GM23338 (cell line): ENCODE measurements at places on chromosomes 2 and 18. TPM values are rescaled to one million over a fixed set of nuclear protein-coding genes. Genes with fewer than 3 reads are reported as not detected.

HOXD13 gene
- not detected in 2 replicates for polyA plus RNA-seq

POTEC gene
- polyA plus RNA-seq = not detected in 2 replicates

KDSR gene
- 20.3 and 23.7 TPM in 2 replicates for polyA plus RNA-seq

SLC8A1 gene
- 2.3 and 2.5 TPM in 2 replicates for polyA plus RNA-seq

REG3A gene
- polyA plus RNA-seq = not detected in 2 replicates

SCG2 gene
- 0.18 TPM in 1 of 2 replicates, not detected in the other for polyA plus RNA-seq

KLF11 gene
- polyA plus RNA-seq = 1.4 and 1.6 TPM in 2 replicates

AQP12A gene
- polyA plus RNA-seq = not detected in 2 replicates

DNA sequence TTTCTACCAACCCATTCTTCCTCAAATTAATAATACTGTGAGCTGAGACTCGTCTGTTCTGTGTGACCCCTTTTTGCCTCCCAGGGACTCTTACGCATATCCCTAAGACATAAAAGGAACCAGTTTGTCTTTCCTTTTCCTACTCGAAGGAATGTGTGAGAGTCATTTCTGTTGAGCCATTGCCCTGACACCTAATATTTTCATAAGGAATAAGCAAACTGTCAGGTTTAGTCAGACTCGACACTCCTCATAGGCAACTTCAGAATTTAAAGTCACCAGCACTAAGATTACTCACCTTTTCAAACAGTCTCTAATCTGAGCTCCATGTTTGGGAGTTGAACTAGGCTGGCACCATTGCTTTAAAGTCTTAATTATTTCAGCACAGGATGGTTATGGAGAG is 305.5 kb downstream of the IKZF2 start:
- no peak for DNase-seq

DNA sequence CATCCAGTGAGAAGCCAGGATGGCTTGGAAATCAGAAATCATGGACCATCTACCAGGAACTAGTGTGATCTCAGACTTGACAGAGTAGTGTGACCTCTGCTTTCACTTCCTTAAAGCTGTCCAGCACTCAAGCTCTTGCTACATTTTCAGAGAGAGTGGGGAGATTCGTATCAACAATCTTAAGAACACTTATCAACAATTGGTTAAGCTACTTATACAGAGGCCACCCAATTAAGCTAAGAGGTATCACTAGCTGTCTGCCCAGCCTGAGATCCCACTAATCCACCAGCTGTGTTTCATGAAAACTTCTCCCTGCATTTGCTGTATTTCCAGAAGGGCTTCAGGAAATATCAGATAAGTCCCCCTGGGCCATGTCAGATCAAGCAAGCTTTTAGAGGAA is 4.2 kb downstream of the RPRM start:
- DNase-seq = no peak

DNA sequence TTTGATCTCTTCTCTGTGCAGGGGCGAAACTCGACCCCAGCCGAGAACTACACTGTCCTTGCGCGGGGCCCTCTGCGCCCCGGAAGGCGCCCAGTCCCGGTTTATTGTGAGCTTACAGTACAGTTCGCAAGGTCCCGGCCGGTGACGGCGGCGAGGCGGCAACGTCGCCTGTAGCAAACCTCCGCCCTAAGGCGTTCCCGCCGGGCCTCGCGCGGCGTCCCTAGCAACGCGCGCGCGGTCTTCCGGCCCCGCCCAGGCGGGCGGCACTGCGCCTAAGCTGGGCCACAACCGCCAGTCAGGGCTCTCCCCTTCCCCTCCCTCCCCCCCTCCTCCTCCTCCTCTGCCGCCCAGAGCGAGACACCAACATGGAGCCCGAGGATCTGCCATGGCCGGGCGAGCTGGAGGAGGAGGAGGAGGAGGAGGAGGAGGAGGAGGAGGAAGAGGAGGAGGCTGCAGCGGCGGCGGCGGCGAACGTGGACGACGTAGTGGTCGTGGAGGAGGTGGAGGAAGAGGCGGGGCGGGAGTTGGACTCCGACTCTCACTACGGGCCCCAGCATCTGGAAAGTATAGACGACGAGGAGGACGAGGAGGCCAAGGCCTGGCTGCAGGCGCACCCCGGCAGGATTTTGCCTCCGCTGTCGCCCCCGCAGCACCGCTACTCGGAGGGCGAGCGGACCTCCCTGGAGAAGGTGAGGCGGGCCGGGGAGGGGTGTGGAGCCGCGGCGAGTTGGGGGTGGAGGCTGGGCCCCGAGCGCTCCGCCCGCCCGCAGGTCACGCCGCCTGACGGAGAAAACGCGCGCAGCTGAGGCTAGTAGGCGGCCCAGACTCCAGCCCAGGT is at the start of gene ALMS1:
ALMS1 (plus strand) TSS at position 333 of the 838 bp plus-strand sequence; CDS start at position 366, 33 bp downstream.
- peak; percentile 95 for DNase-seq

GRCh38 chr2:29014811-29015421 is 33.8 kb downstream of the TOGARAM2 start:
- DNase-seq = no peak

GRCh38 chr2:183164650-183165015 is 40.4 kb downstream of the NUP35 start:
- no peak for DNase-seq

- DNase-seq = no peak
Observed at GRCh38 chr2:105215586-105216192, 25.9 kb upstream of the GPR45 start.

GRCh38 chr18:78021196-78021595 is 771.5 kb downstream of the GALR1 start:
- no peak for DNase-seq

DNA sequence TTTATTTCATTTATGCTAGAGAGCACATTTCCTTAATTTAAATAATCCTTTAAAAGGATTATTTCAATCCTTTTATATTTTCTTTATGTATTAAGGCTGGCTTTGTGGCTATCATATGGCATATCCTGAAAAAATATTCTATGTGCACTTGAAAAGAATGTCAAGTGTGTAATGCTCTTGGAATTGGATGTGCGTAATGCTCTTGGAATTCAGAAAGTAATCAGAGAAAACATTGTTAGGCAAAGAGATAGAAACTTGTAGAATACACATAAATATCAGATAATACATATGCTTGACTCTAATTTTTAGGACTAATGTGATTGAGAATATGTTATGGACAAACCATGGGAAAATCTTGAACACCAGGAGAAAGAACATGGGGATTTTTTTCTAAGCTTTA is 197.5 kb upstream of the COL3A1 start:
- DNase-seq = no peak

- no peak for DNase-seq
Observed at GRCh38 chr2:3039188-3040065, 338.2 kb downstream of the EIPR1 start.

DNA sequence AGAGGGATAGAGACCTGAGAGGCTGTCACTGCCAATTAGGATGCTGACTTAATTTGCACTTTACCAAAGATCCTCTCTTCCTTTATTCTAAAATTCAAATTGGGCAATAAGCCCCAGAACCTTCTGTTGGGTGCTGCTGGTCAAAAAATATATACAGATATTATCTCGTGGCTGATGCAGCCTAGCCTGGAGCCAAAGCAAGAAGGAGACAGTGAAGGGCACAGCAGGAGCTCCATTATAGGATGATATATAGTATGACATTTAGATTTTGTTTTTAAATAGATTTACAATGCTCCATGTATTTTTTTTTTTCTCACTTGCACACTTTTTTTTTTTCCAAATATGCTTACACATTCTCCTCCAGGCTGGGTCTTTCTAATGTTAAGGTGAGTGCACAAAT is 579.3 kb downstream of the PIK3C3 start:
- no peak for DNase-seq
